ENCODE measurements at places on chromosomes 4 and X.

- DNase-seq: no peak
Measured at GRCh38 chr4:150127757-150128156, 49.5 kb downstream of the DCLK2 start.

GRCh38 chr4:112253382-112254000 is 21.9 kb downstream of the AP1AR start:
- no peak for DNase-seq

GRCh38 chr4:87886083-87886482 is 53.3 kb downstream of the MEPE start:
- DNase-seq: no peak

DNA sequence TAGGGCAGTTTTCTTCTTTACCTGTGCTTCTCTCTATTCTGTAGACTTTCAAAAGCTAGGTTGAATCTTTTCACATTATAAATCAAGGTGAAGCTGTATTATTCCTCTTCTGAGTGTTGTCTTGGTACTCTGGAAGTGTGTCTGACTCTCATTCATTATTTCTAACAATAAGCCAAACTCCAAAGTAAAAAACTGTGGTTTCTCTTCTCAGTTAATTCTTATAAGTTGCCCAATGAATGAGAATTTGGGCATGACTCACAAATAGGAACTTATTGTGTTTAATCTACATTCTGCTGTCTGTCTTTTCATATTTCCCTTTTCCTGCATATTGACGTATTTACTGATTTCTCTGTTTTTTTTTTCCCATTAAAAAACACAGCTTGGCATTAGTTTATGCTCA is 714.5 kb downstream of the CCSER1 start:
- no peak for DNase-seq

DNA sequence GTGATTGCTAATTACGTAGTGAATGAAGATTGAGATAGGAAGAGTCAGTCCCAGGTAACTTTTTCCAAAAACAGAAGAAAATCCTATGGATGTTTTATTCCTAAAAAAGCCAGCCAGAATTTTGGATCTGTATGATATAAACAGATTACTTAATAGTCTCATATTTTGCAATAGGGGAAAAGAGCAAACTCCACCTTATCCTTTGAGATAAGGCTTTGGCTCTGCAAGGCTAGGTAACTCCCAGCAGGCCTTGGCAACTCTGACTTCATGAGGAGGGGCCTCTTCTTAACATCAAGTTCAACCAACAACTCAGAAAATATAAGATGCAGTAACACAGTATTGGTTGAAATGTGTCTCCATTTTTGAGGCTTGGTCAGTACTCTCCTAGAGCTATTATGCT is 98.7 kb upstream of the SLC4A4 start:
- no peak for DNase-seq

DNA sequence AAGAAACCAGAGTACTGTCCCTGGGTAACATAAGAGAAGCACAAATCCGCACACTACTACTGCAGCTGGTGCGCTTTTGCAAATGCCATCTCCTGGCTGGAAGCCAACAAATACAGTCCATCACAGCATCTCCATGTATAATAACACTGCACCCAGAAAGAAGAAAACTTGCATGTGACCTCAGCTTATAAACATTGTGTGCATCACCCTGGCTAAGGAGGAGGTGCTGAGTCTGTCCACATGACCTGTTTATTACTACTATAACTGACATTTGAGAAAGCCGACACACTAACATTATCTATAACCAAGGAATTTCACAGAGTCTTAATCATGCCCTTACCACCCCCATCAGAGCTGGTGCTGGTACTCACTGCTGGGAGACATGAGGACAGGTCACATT is 516.8 kb downstream of the CFAP47 start:
- DNase-seq: no peak

DNA sequence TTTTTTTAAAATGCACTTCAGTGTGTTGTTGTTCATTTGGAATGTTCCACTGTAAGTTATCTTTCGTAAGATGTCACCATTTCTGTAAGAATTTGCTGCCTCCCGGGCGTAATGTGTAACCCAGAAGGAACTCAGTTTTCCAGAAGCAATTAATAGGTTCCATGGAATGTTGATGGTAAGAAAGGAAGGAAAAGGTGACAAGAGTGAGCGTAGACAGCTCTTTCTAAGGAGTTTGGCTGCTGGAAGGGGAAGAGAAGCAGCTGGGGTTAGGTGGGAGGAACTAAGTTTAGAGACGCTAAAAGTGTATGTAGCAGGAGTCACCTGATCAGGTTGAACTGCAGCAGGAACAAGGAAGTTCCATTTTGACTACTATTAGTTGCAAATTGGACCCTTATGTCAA is 35.9 kb downstream of the PNMA5 start:
- DNase-seq: no peak

DNA sequence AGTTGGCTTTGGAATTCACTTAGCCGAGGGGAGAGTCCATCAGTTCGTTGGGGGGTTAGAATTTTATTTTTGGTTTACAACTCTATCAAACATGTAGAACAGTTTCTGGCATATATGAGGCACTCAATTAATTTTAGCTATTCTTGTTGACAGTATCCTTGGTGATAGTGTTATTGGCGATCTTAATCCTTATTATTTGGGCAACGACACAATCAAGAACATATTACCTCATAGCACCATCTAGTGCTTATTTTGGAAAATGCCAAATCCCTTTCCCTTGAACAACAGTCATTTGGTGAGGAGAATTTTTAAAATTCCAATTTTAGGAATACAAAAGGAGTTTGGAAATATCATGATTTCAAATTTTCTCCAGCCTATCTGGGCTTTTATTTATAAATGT is 17.9 kb upstream of the PGRMC1 start:
- DNase-seq: no peak

DNA sequence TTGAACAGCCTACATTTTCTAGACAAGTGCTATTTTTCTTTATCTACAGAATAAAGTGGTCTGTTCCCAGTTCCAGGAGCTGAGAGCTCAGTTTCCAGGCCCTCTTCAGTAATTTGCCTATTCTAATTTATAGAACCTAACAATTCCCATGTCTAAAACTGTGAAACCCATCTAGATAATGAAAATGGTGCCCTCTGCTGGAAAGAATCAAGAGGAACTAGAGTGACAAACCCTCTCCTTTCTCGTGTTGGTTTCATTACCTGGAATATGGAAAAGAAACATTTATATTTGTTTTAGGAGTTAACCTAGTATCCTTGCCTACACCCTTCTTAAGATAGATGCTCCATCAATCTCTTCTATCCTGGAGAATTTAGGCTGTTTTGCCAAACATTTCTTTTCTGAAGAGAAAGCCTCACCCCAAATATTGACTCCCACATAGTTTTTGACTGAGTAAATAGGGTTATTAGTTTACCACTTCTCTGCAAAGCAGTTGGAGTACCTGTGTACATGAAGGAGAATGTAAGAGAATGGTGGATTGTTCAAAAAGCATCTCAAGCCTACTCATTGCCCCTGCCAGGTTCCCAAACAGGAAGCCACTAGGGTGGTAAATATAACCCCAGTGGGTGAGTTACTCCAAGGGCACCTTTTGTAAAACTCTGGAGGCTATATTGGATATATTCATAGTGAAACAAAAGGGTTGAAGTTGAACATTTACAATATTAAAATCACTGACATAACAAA is 121.6 kb downstream of the RASL11B start:
- DNase-seq: no peak

GRCh38 chr4:153227469-153228075 is 23.3 kb downstream of the TRIM2 start:
- no peak for DNase-seq

All from stimulated activated CD4-positive, alpha-beta T cell treated with anti-CD3 and anti-CD28 coated beads, Interleukin-15, amount 100 ng/mL, for 24 hours (primary cell).